Activated gamma-delta T cell treated with Interleukin-2 at 50 U/mL for 16 hours (primary cell): ENCODE measurements at places on chromosomes 5 and 9.
A peak's percentile ranks its signal among the peaks of the same experiment; 100 is the strongest.

GRCh38 chr9:127406799-127407491 lies 10.0 kb downstream of the SLC2A8 start:
- DNase-seq: no peak

DNA sequence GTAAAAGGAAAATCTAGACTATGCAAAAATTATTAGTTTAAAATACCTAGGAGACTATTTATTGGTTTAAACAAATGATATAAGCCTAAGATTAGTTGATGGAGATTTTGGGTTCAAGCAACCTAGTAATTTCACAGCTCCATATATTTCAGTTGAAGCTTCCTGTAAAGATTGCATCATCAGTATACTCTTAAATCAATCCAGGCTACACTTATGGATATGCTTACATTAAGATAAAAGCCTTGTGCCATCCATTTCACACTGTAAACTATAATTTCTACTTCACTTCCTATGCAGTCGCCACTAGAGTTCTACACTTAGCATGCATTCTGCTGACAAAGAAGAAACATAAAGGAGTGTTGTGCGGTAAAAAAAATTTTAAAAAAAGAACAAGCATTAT lies 7.3 kb upstream of the LIX1 start:
- no peak for DNase-seq

GRCh38 chr5:14143546-14143840 lies 351 bp downstream of the TRIO start:
- no peak for DNase-seq

GRCh38 chr9:27601396-27601795 lies 28.1 kb upstream of the C9orf72 start:
- DNase-seq: no peak

DNA sequence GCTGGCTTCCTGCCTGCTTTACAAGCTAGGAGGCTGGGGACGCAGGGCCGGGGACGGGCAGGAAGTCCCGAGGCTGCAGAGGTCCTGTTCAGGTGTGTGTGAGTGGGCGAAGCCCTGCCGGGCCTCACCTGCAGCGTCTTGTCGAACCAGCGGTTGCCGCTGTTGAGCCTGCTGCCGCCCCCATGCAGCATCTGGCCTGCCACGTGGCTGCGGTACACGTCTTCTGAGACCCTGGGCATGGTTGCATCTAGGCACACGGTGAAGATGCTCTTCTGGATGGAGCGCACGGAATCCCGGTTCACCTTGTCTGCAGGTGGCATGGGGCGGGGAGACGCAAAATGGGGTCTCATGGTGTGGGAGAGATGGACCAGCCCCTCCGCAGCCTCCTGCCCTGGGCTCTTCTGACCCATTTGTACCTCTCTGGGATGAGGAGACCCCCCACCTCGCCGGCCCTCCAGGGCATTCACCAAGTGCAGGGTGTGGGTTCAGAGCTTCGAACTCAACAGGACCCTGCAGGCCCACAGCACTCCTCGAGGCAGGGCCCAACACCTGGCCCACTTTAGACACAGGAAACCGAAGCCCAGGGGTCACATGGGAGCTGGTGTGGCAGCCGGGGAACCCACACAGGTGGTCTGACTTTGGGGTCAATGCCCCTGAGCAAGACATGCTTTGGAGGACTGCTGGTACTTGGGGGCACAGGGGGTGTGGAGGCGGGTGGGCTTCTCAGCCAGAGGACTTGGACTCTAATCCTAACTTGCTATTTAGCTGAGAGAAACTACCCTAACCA lies 10.0 kb downstream of the CRAT start:
- no peak for DNase-seq

DNA sequence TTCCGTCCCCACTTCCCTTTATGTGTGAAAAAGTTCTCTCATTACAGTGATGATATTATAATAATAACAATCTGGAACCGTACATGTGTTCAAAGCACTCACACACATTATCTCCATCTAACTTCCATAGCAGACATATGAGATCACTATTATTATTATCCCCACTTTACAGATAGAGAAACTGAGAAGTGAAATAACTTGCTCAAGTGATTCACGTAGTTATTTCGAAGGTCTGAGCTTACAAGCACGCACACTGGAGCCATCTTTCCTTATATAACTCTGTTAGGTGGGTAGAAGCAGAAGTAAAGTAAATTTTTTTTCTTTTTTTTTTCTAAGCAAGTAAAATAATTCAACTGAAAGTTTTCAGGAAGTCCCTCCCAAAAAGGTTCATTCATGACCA lies 62.9 kb upstream of the PTGER4 start:
- no peak for DNase-seq

GRCh38 chr9:120878188-120879130 lies 1.5 kb upstream of the PHF19 start:
- no peak for DNase-seq

GRCh38 chr5:9209846-9210492 lies 335.9 kb downstream of the SEMA5A start:
- DNase-seq: no peak

GRCh38 chr9:130473009-130473408 lies 28.2 kb downstream of the ASS1 start:
- no peak for DNase-seq

DNA sequence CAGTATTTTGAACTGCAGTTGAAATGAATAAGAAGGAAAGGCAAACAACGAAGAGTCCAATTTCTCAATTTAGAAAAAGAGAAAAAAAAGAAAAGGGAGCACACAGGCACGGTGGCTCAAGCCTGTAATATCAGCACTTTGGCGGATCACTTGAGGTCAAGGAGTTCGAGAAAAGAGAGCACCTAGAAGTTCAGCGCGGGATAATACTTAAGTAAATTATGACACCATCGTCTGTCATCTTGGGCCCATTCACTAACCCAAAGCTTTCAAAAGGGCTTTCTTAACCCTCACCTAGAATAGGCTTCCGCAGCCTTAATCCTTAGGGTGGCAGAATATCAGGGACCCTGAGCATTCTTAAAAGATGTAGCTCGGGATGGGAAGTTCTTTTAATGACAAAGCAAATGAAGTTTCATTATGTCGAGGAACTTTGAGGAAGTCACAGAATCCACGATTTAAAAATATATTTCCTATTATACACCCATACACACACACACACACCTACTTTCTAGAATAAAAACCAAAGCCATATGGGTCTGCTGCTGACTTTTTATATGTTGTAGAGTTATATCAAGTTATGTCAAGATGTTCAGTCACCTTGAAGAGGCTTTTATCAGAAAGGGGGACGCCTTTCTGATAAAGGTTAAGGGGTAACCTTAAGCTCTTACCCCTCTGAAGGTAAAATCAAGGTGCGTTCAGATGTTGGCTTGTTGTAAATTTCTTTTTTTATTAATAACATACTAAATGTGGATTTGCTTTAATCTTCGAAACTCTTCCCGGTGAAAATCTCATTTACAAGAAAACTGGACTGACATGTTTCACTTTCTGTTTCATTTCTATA lies 602 bp upstream of the CD274 start:
- DNase-seq: no peak

GRCh38 chr9:119938871-119939270 lies 569.6 kb upstream of the BRINP1 start:
- DNase-seq: no peak

DNA sequence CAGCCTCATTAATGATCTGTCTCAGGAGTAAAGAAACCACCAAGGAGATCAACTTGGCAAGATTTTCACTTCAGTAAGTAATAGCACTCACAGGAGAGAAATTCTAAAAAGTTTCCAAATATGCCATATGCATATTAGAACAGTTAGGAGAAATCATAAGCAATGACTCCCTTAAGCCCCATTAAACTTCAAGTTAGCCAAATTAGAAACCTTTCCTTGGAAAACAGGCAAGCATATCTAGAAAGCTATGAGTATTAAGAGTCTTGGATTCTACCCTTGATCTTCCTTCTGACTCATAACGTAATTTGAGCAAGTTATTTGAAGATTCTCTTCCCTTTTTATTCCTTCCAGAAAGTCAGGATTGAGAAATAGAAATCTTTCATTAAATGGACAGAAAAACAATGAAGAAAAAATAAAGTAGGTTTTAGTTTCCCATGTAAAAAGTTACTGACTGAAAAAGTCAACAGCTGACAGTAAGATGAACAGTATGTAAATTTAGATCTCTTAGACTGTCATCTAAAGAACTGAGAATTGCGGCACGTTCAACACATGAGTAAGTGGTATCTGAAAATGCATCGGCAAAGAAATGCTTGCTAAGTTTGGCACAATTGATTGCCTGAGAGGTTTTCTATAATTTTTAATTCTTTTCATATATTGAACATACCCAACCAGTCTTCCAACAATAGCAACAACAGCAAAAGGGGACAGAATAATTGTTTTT lies 565.7 kb upstream of the FTMT start:
- DNase-seq: no peak

GRCh38 chr5:132491368-132492364 lies 1.1 kb upstream of the IRF1 start:
- DNase-seq: no peak

DNA sequence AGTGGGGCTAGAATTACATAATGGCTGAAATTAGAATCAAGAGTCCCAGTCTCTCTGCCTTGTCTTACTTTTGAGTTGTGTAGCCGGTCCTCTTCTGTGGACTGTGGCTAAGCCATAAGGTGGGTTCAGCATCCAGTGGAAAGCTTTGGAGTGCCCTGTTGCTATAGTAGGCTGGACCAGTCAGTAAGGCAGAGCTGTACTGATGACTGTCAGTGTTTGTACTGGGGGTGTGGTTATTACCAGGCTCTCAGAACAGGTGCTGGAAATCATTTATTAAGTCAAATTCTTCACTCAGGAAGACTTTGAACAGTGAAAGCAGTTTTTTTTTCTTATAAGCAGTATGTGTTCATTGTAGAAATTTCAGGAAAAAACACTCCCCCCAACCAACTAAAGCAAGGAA lies 129.4 kb downstream of the ZSWIM6 start:
- no peak for DNase-seq

DNA sequence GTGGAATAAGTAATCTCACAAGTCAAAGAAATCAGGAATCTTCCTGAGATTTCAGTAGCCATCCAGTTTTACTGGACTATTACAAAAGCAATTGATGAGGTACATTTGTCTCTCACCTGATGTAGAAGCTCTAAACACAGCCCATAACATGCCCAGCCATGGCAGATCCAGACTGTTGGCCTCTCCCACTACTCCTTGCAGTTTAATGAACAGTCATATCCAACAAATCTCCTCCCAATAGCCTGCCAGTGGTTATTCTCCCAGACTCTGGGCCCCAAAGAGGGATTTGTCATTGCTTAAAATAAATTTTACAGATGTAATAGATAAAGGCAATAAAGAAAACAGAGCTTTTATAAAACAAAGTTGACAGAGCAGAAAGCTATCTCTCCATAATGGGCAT lies 80.8 kb downstream of the ZNF608 start:
- DNase-seq: no peak

- DNase-seq: no peak
These were observed 36.1 kb upstream of the OSMR start for GRCh38 chr5:38809388-38810359.

DNA sequence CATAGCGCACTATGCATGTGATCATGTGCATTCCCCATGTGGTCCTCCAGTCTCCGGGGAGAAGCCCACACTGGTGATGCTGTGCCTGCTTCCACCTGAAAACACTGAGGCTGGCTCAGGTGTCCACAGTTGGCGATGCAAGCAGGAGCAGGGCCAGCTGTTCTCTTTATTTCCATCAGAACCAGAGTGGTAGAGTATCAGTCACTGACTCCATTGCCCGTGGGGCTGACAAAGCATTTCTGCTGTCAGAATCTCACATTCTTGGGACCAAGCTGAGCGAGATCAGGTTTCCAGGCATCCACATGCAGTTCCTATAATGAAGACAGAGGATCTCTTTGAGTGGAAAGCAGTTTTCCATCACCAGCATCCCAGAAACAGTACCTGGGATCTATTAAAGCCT lies 52.5 kb downstream of the GADD45G start:
- no peak for DNase-seq

DNA sequence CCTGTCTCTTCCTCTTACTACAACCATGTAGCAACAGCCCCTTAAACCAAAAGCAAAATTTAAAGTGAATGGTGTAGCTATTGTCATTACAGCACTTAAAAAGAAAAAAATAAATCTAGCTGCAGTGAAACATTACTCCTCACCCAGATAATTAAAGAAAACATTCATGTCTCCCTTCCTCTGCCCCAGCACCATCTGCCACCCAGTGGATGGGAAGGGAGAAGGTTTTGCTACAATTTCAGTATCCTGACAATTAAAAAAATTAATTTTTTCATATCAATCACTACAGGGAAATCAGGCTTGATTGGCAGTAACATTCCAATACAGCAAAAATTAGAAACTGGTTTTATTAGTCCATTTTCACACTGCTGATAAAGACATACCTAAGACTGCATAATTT lies 147.4 kb upstream of the PUM3 start:
- no peak for DNase-seq

DNA sequence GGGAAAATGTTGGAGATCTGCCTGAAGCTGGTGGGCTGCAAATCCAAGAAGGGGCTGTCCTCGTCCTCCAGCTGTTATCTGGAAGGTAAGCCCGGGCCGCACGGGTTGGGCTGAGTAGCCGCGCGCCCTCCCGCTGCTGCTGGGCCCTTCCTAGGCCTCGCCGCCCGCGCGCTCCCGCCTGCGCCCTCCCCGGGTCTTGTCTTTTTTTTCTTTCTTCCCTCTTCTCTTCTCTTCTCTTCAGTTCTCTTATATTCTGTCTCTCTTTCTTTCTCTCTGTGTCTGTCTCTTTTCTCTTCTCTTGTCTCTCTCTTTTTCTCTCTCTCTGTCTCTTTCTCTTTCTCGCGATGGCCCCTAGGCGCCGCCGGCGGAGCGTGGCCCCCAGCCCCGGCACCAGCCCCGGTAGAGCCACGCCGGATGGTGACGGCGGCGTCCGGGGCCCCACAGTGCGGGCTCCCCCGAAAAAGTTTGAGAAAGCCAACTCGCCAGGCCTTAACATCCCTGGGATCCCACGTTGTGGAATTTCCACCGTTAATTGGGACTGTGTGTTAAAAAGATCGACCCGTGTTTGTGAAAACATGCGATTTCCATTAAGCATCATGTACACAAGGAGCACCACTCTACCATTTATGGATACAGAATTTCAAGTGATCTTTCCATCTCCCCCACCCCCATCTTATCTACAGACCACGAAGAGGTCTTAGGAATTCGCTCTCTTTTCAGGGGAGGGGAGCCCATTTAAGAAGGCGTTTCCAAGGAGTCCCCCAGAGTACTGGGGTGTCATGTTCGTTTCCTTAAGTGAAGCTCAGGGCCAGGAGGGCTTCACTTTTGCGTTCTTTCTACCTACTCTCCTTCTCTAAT lies 616 bp downstream of the ABL1 start:
- peak; percentile 11 for DNase-seq

- DNase-seq: no peak
These were observed 24.6 kb downstream of the TRAF2 start for GRCh38 chr9:136910901-136911245.

DNA sequence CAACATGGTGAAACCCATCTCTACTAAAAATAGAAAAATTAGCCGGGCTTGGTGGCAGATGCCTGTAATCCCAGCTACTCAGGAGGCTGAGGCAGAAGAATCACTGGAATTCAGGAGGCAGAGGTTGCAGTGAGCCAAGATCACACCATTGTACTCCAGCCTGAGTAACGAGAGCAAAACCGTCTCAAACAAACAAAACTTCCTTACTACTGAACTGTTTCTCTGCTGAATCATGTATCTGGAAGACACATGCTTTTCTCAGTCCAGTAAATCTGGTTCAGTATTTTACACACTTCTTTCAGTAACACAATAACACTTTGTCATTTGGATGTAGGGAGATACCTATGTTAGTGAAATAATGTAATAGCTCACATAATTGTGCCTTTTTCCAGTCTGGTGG lies 7.9 kb downstream of the TRMT10B start:
- no peak for DNase-seq

- no peak for DNase-seq
These were observed 59.5 kb downstream of the CDC42SE2 start for GRCh38 chr5:131323378-131323777.

GRCh38 chr5:126166368-126166767 lies 256.8 kb upstream of the GRAMD2B start:
- DNase-seq: no peak
